ENCODE measurements at places on chromosomes 2 and 18.

DNA sequence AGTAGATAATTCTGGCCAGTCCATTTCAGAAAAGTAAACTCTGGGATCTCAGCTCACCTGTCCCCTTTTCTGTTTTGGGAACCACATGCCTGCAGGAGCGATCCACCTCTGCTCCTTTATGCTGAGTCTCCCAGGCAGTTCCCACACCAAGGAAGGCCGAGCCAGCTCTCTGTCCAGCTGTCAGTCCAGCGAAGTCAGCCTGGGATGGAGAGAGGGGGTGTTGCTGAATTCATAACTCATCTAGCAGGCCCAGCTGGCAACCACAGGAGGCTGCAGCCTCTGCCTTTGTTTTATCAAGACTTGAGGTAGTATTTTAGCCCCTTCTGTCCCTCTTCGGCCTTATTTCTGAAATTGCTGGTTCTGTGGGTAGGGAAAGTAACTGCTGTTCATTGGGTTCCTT, 209.9 kb downstream of the ARL4C start:
- DNase-seq, result no peak

DNA sequence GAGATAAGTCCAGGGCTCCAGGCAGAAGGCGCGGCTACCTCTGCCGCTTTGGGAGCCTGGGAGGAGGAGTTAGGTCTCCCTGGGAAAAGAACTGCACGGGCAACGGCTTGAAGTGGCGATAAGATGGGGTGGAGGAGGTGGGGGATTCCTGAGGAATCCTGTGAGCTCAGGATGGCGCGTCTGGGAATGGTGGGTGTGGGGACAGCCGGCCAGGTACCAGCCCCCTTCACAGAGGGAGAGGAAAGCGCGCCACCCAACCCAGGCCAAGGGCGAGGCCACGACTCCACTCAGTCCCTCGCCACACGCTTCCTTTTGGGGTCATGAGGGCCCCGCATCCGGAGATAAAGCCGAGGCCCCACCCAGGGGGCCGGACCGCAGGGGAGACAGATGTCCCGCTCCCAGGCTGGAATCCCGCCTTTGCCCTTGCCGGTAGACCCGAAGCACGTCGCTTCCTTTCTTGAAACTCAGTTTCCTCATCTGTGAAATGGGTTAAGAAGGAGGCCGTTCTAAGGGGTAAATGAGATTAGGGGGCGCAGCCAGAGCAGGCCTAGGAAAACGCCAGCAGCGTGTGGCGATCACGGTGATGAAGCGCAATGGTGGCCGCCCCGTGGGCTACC, 1.7 kb upstream of the CTDSP1 start:
- DNase-seq, result peak; percentile 88

GRCh38 chr18:31097666-31098065, 4.6 kb downstream of the DSC2 start:
- DNase-seq, result no peak

GRCh38 chr2:36951027-36951518, 15.3 kb downstream of the STRN start:
- no peak for DNase-seq

GRCh38 chr2:170716851-170717598, 1.9 kb downstream of the SP5 start:
- DNase-seq, result peak; percentile 88

DNA sequence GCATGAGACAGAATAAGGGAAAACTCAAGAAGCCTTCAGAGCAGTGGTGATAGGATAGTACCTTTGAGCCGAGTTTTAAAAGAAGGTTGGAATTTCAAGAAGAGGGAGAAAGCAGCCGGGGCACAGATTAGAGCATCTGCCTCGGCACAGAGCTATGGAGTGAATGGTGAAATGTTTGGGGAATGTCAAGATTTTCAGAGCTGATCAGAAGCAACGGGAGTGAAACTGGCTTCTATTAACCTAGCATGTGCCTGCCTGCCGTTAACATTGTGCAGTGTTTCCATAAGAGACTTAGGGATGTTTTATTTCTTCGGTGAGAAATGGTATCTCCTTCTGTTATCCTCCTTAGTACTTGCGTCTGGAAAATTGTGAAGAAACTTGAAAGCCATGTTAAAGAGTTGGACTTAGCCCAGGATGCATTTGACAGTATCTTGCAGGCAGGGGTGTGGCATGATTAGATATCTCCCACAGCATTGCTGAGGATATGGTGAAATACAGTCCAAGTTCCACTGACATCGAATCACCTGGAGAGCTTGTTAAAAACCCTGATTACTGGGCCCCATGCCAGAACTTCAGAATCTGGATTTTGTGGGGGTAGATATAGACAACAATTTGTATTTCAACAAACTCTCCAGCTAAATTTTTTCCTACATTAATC, 96.8 kb upstream of the PPP1CB start:
- DNase-seq, result no peak

- no peak for DNase-seq
These were observed 129.9 kb downstream of the FHOD3 start for GRCh38 chr18:36427369-36427768.

GRCh38 chr2:159939946-159940345, 122.5 kb downstream of the PLA2R1 start:
- DNase-seq, result no peak

- no peak for DNase-seq
These were observed 87.4 kb downstream of the EML4 start for GRCh38 chr2:42256505-42256904.

GRCh38 chr2:16003809-16004208, 63.5 kb downstream of the MYCN start:
- DNase-seq, result no peak

GRCh38 chr2:175080479-175080878, 75.3 kb upstream of the CHN1 start:
- DNase-seq, result no peak

DNA sequence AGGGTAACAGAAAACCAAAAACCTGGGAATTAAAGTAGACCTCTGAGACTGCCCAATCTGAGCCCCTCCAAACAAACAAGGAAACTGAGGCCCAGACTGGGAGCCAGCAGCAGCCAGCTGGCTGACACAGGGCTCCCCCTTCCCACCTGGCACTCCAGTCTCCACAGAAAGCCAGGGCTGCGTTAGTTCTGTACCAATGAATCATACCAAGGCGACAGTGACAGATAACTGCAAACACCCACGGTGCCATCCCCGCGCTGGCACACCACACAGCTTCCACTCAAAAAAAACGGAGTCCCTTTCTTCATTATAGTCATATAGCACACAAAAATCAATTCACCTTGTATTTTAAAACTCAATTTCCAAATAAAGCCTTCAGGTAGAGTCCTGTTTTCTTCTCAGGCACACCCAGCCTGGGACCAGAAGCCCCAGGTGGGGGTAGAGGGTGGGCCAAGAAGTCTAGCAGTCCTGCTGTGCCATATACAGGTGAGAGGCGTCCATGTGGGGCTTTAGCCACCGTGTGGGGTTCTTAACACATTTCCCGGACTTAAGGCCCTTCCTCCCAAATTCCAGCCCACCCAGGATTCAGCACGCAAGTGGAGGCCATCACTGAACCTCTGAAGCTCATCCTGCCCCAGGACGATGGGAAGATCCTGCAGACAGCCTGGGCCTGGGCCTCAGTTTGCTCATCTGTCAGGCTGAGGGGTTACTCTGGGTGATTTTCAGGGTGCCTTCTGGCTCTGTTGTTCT, 1.2 kb downstream of the PER2 start:
- peak; percentile 74 for DNase-seq

DNA sequence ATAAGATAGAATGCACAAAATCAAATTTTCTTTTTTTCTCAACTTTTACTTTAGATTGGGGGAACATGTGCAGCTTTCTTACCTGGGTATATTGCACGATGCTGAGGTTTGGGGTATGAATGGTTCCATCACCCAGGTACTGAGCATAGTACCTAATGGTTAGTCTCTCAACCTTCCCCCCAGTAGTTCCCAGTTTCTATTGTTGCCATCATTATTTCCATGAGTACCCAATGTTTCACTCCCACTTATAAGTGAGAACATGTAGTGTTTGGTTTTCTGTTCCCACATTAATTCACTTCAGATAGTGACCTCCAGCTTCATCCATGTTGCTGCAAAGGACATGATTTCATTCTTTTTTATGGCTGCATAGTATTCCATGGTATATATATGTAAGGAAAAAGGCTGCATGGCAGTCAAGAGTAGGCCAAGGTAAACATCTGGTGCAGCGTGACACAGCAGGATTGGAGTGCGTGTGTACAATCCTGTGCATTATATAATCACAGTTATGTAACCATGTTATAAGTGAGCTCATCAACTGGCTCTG, 10.5 kb upstream of the C2orf42 start:
- DNase-seq, result no peak

DNA sequence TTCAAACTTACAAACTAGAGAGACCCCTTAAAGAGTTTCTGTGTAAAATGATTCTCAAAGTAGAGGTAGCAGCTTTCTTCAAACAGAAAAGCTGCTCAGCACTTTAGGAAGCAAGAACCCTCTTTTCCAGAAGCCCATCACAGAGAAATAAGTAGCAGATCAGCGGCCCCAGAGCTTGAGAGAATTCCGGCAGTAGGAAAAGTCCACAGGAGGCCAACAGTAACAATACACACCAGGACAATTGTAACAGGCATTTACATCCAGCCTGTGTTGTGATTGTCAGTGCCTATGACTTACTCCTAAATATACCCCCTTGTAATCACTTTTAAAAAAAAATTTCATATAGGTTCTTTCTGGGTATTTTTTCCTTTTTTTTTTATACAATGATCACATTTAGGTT, 161.4 kb upstream of the ACVR2A start:
- no peak for DNase-seq

- no peak for DNase-seq
These were observed 370.4 kb downstream of the XIRP2 start for GRCh38 chr2:167258712-167259111.
